Spinal cord (tissue), 10 donors: ENCODE measurements at places on chromosomes 1 and 21.

DNA sequence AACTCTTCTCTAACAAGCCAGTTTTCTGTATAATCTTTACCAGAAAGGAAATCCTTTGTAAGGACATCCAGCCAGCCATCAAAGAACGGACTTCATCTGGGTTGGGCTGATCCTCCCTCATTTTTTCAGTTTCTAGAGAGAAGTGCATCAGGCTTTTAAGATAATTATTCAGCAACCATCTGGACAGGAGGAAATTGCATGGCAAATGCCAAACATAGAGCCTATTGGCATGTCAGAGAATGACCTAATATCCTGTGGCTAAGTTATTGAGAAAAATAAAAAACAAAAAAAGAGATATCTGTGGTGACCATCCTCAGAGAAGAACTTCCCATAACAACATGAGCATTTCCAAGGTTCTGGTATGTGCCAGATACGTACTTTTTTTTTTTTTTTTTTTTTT is 74.9 kb upstream of the BEND5 start:
- DNase-seq, result no peak

- DNase-seq, result no peak
These were observed 18.6 kb upstream of the PRDM15 start for GRCh38 chr21:41897700-41898099.

DNA sequence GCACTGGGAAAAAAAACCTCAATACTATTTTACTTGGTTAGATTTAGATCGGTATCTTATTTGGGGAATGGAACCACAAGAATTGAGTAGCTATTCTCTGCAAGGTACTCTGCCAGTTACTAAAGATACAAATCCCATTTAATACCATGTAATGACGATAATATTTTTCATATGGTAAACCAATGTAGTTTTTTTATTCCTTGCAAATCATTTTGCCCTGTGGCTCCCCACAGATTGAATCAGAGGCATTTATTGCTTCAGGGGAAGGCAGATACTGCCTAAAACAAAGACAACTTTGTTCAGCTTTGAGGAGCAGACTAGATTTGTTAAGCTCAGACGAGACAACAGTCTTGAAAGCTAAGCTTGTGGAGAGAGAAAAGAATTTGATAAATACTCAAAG is 226.7 kb upstream of the RUNX1 start:
- no peak for DNase-seq

GRCh38 chr21:32132409-32132808 is 146.4 kb downstream of the MIS18A start:
- no peak for DNase-seq

DNA sequence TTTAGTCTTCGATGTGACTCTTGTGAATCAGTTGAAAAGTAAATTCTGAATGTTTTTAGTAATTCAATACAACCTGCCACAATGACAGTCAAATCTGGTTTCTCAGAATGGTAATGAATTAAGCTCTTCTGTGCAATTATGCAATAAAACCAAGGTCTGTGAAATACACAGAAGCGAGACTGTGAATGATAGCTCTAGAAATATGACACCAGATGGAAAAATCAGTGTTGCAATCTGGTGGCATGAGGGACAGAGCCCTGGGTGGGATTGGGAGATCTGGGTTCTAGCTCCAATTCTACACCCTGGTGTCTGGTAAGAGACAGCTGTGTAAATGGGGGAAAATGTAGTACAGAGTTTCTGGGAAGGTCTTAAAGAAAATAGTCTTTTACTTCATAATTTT is 586.4 kb upstream of the ZRANB2 start:
- DNase-seq, result no peak

- DNase-seq, result no peak
These were observed 65.5 kb downstream of the PRKAA2 start for GRCh38 chr1:56710646-56711045.

GRCh38 chr1:201053155-201053860 is 29.8 kb upstream of the KIF21B start:
- no peak for DNase-seq

- no peak for DNase-seq
These were observed 30.7 kb downstream of the CDCA8 start for GRCh38 chr1:37723072-37723389.

GRCh38 chr1:98931128-98931835 is 73.4 kb downstream of the PLPPR5 start:
- no peak for DNase-seq

DNA sequence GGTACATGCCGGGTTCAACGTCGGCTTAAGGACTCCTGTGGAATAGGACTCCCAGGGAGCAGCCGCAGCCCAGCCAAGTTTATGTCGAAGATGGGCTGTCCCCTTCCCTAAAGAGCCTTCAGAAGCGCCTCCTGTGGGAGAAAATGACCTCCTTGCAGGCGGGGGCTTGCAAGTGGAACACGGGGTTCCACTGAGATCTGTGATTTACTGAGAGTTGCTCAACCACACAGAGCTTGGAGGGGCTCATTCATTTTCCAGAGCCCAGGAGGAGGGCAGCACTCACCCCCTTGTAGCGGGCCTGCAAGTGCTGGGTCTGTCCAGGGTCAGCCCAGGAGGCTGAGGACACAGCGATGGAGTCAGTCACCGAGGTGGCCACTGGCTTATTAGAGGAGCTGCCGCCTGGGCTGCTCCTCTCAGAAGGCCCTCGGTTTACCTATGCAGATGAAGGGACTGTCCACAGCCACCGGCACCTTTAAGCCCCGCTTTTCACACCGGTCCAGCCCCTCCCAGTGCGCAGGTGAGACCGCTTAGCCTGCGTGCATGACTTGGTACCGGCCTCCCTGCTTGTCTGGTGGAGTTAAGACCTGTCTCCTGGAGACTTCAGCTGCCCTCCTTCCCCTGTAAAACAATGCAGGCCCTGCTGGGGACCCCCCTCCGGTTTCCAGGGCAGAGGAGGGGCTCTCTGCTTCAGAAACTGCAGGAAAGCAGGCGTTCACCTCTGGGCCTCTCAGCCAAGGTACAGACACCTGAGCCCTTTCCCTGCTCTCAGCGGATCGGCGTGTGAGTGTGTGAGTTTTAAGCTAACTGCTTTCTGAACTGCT is 57.5 kb downstream of the ATP5PO start:
- DNase-seq, result no peak

- DNase-seq, result peak; percentile 58
These were observed 618 bp downstream of the HNRNPR start for GRCh38 chr1:23343221-23344110.

DNA sequence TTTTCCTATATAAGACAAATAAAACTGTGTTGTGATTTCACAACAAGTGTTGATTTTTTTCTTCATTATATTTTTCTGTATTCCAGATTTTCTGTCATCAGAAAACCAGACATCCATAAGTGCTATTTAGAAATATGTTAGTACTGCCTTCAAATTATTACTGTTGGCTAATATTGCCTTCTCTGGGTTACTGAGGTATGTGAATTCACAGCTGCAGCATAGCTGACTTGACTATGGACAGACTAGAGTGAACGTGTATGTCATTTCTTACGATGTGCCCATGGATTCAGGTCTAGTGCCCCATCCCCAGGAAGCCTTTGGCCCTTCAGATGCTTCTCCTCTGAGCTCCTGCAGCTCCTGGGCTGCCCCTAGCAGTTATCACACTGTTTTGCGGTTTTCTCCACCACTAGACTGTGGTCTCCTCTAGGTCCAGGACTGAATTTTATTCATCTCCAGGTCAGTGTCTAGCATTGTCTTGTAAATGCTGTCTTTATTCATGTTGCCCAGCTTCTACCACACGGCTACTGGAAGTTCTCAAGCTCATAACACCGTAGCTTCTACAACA is 118.5 kb downstream of the FGGY start:
- DNase-seq, result no peak

DNA sequence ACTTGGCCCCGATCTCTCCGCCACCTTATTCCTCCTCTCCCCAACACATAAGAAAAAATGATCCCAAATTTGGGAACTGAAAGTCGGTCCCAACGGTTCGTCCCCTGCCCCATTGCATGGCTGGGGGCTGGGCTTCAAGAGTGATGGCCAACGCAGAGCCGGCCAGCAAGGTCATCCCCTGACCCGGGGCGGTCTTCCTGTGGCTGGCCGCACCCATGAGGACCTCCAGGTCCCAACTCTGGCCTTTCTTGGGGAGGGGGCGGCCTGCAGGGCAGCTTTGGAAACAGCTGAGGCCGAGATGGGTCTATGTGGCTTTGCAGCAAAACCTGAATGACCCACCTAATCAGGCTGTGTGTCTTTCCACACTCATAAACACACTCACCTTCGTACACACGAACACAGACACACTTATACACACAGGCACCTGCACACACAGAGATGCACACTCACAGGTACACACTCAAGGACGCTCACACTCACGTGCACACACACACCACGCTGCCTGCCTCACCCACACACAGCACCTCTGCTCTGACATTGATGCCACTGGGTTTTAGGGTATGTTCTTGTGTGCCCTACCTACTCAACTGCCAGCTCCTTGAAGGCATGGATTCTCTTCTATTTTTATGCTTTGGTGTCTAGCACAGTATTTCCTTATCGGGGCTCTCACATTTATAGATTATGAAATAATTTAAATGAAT is 562 bp downstream of the DYNLT5 start:
- no peak for DNase-seq

GRCh38 chr21:18772404-18772803 is 368.8 kb upstream of the TMPRSS15 start:
- no peak for DNase-seq

DNA sequence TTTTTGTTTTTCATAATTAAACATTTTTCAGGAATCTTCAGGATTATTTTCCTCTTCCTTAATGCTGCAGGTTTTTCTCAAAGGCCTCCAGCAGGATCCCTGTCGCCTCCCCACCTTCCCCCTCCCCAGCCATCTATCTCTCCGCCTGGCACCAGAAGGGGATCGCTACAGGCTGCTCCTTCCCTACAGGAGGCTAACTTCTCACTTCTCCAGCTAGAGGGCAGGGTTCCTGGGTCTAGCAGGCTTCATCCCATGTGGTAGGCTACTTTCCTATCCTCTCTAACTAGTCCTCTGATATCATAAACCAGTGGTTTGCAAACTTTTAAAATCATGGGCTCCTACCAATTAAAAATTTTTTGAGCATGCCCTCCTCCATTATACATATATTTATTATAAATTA is 104.1 kb downstream of the KCNN3 start:
- DNase-seq, result peak; percentile 64

DNA sequence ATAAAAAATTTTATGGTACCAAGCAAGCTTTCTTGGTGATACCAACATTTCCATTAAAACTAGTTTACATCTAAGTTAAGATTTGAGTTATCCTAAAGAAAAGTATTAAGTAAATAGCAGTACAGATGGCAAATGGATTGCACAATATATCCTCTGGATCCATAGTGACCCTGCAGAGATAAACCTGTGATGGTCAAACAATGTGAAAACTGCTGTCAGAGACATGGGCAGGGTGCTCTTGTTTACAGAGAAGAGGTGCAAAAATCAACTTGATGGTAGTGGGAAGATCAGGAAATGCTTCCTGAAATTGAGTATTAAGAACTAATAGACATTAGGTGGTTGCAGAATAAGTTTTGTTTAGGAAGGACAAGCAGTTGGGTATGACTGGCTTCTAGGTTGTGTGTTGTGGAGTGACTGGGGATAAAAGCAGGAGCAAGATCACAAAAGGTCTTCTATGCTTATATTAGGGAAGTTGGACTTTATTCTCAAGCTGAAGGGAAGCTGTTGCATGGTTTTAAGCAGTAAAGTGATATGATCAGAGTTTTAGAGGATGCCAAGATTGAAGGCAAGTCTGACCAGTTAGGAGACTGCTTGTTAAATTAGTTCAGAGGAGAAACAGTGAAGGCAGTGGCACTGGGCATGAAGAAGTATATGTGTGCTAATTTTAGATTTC is 9.9 kb downstream of the TTC3 start:
- DNase-seq, result no peak

- no peak for DNase-seq
These were observed 99.8 kb downstream of the INTS7 start for GRCh38 chr1:211935448-211935970.

- no peak for DNase-seq
These were observed 214 bp downstream of the NCAM2 start for GRCh38 chr21:20998456-20998789.

DNA sequence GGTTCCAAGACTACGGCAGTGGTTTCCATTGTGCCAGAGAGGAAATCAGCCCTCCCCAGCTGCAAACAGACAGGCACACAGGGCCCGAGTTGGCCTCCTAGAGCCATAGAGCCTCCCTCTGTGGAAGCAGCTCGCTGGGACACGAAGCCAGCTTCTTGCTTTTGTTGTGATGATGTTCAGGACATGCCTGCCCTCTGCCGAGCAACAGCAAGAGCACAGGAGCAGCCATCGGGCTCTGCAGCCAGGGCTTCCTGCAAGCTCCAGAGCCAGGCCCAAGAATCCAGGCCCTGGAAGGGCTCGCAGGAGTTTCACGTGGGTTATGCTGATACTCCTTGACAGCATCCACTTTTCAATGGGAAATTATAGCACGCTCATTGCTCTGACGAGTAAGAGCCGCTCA is 18.5 kb downstream of the NPHP4 start:
- DNase-seq, result peak; percentile 85

DNA sequence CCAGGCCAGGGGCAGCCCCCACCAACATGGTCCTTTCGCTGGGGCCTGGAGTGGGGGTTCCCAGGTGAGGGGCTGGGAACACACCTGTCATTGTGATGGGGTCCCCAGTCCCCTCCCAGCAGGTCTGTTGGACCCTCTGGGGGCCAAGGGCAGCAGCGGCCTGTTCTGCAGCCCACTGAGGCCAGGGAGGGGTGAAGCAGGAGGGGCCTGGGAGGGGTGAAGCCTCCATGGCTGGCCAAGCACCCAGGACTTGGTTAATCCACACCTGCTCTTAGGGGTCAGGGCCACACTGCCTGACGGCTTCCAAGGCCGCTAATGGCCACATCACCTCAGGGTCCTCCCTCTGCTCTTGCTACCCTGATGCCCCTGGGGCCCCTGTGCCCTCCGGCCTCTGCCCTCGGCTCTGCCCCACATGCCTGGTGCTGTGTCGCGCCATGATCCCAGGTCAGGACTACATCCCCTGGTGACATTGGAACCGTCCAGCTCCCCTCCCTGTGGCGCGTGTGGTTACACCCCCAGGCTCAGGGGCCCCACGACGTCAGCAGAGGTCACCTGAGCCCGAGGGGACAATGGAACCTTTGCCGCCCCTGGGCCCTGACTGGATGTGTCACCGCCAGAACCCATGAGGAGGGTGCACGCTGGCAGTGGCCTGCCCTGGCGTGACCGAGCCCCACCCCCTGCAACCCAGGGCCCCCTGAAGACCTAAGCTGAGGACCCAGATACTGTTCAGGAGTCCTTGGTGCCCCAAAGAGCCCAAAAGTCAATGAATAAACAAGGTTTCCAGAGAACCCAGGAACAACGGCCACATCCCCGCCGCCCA is 7.0 kb downstream of the TNFRSF18 start:
- DNase-seq, result no peak

- DNase-seq, result no peak
These were observed 112.6 kb upstream of the B3GALT2 start for GRCh38 chr1:193299038-193299437.

GRCh38 chr1:55585402-55585792 is 370.2 kb upstream of the USP24 start:
- no peak for DNase-seq

GRCh38 chr1:20634065-20634593 is 871 bp downstream of the PINK1 start:
- no peak for DNase-seq

DNA sequence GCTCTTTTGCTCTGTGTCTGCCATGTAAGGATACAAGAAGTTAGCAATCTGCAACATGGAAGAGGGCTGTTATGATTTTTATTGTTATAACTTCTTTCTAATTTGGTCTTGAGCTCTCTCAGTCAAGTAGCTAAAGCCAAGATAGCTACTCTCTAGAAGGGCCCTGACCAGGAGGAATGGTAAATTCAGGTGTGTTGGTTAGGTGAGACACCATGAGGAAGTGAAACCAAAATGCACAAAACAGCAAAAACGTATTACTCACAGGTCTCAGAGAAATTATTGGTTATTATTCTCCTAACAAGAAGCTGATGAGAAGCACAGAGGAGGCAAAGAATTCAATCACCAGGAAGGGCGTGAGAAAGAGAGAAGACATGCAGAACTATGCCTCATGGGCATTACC is 51.8 kb upstream of the INSL5 start:
- no peak for DNase-seq
